ENCODE measurements at places on chromosomes 16 and 17. TPM values are rescaled to one million over a fixed set of nuclear protein-coding genes. Genes with fewer than 3 reads are reported as not detected.

- DNase-seq: no peak
Observed at GRCh38 chr17:47611372-47612350, 38.1 kb upstream of the KPNB1 start.

DNA sequence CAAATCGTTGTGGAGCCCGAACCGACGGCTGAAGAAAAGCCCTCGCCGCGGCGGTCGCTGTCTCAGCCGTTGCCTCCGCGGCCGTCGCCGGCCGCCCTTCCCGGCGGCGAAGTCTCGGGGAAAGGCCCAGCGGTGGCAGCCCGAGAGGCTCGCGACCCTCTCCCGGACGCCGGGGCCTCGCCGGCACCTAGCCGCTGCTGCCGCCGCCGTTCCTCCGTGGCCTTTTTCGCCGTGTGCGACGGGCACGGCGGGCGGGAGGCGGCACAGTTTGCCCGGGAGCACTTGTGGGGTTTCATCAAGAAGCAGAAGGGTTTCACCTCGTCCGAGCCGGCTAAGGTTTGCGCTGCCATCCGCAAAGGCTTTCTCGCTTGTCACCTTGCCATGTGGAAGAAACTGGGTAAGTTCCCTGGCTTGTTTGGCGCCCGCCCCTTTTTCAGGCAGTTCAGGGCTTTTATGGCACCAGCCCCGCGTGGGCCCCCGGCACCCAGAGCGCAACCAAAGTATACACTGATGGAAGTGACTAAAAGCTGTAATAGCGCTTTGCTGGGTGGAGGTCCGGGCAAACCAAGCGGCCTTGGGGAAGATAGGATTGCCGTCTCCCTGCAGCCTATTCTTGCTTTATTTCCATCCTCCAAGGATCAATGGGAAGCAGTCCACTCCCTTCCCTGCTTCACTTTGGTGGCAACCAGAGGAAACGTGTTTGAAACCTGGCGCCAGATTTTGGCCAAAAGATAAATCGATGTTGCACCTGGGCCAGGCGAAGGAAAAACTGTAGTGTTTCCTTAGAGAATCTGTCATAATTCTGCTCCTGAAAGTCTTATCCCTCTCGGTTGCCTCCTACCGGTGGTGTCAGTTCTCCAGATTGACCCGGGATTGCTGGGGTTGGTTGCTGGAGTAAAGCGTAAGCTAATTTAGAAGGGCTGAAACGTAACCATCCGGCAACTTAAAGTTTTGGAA is 775 bp downstream of the PPM1D start:
- peak; percentile 50 for DNase-seq

GRCh38 chr17:75793460-75793859 is 8.9 kb downstream of the UNK start:
- no peak for DNase-seq

DNA sequence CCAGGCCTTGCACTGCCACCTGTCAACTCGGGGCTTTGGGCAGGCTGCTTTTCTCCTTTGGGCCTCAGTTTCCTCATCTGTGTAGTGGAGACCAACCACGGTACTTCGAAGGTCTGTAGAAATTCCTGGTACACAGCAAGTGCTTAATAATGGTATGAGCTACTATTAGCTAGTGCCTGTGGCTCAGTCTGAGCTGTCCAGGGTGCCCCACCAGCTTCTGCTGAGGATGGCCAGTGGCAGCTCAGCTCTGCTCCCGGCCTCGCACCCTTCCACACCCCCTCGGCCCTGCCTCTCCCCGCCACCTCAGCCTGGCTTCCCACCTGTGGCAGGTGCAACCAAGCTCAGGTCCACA is 26.2 kb upstream of the PLCG2 start:
- no peak for DNase-seq

GRCh38 chr17:73316919-73317505 is 5.2 kb upstream of the CDC42EP4 start:
- DNase-seq: no peak

- no peak for DNase-seq
Observed at GRCh38 chr17:31428512-31428911, 37.0 kb downstream of the RAB11FIP4 start.

- no peak for DNase-seq
Observed at GRCh38 chr16:77062878-77063675, 127.9 kb upstream of the MON1B start.

GRCh38 chr17:4579678-4580077 is 4.7 kb upstream of the SMTNL2 start:
- DNase-seq: no peak

ACD gene
- total RNA-seq: 5.0 TPM

UBN1 gene
- 16.0 TPM for total RNA-seq

PRAC2 gene
- total RNA-seq: not detected

APOBR gene
- total RNA-seq: 1.6 TPM
